CMK (cell line): ENCODE measurements at places on chromosomes 2 and 18.

DNA sequence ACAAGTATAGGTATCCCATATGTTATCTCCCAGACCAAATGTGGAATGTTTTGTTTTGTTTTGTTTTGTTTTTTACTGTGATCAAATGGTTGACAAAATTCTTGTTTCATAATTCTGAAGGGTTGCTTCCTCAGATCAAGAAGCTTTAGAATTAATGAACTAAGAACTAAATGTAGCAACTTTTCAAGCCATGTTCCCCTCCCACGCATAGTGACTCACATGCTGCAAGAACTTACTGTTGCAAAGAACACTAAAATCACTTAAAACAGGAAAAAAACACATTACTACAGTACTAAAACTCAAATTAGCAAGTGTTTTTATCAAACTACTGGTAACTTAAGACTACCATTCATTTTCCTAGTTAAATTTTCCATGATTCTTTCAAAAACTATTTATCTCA lies 30.6 kb downstream of the HNRNPLL start:
- no peak for DNase-seq

DNA sequence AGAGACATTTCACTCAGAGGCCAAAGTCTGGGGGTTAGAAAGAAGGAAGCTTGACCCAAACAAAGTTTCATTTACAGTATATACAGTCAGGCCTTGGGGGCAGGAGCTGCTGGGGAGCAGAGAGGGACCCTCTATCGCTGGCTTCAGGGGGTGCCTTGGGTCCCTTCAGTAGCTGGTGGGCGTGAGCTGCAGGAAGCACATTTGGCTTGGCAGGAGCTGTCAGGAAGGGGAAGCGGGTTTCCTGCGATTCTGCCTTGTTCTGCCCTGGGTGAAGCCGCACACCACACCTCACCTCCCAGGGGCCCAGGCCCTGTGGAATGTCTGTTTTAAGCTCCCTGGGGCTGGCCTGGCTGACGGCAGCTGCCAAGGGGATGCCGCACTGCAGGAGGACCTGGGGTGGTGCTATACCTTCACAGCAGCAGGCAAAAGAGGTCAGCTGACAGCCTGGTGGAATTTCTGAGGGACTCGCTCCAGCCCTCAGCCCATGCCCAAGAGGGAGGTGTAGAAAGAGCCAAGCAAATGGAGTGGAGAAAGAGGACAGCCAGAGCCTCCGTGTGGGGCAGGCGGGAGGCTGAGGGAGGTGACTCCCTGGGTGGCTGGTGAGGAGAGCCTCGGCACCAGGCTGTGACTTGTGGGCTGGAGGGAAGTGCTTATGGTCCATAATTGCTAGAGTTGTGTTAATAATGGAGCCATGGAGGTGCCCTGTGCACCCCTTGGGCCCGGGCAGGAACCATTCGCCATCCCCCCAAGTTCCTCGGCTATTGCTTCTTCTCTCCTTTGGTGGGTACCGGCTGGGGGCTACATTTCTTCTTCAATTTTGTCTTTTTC lies 43.9 kb downstream of the PSD4 start:
- no peak for DNase-seq

- no peak for DNase-seq
Observed at GRCh38 chr2:6590442-6590841, 275.3 kb downstream of the CMPK2 start.

- DNase-seq: no peak
Observed at GRCh38 chr2:157841485-157841884, 34.6 kb downstream of the ACVR1 start.
